ENCODE measurements at places on chromosomes 13 and 19.
A peak's percentile ranks its signal among the peaks of the same experiment; 100 is the strongest.

- no peak for DNase-seq
Measured at GRCh38 chr13:70960841-70961443, 852.7 kb upstream of the KLHL1 start.

- DNase-seq = no peak
Measured at GRCh38 chr13:51266642-51267041, 44.4 kb downstream of the FAM124A start.

GRCh38 chr13:92900446-92900845, 326.2 kb upstream of the GPC6 start:
- no peak for DNase-seq

- DNase-seq = no peak
Measured at GRCh38 chr13:99640260-99640659, 139.0 kb downstream of the TM9SF2 start.

DNA sequence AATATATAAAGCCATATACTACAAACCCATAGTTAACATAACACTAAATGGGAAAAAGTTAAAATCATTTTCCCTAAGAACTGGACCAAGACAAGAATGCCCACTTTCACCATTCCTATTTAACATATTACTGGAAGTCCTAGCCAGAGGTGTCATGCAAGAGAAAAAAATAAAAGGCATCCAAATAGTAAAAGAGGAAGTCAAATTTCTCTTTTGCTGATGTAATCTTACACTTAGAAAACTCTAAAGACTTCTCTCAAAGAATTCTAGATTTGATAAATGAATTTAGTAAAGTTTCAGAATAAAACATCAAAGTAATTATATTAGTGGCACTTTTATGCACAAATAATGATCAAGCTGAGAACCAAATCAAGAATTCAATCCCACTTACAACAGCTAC, 678.9 kb upstream of the SLITRK5 start:
- DNase-seq = no peak

DNA sequence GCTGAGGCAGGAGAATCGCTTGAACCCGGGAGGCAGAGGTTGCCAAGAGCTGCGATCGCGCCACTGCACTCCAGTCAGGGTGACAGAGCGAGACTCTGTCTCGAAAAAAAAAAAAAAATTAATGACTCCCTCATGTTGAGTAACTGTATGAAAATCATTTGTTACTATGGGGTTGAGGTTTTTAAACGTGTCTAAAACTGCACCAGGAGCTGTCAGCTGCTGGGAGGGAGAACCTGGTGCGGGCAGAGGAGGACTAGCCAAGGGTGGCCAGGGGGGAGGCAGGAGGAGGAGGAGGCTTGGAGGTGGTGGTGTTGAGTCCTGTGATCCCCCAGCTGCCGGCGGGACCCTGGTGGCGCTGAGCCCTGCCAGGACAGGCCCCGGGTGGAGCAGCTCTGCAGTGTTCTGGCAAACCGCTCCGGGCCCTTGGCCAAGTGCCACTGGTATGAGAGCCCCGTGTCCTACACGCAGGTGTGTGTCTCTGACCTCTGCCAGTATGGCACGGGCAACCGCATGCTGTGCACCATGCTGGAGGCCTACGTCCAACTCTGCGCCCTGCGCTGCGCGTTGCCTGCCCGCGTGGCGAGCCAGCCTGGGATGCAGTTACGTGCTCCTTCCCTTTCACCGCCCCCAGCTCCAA, 17.1 kb upstream of the FXYD3 start:
- DNase-seq = no peak

DNA sequence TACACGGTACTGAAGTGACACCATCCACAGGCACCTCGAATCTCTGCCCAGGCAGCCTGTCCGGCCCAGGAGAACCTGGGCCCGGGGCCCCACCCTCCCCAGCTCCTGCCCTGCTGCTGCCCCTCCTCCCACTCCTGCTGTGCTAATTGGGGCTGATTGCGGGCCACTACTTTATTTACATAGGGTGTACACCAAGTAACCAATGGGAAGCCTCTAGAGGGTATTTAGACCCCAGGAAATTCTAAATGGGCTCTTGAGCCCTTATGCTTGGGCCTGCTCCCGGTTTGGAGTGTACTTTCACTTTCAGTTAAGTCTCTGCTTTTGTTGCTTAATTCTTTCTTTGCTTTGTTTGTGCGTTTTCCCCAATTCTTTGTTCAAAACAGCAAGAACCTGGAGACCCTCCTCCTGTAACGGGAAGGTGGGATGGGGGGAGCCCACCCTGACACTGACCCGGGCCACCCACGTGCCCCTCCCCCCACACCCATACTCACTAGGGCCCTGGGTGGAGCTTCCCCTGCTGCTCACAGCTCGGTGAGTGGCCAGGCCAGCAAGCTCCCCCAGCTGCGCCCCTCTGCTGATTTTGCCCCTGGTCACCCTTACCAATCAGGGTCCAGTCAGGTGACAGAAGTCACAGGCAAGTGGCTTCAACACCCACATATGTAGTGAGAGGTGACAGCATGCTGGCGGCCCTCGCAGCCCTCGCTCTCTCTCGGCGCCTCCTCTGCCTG, 9.4 kb downstream of the SCGB2B2 start:
- peak; percentile 15 for DNase-seq

- DNase-seq = no peak
Measured at GRCh38 chr19:18417250-18418028, 1.8 kb upstream of the SSBP4 start.

DNA sequence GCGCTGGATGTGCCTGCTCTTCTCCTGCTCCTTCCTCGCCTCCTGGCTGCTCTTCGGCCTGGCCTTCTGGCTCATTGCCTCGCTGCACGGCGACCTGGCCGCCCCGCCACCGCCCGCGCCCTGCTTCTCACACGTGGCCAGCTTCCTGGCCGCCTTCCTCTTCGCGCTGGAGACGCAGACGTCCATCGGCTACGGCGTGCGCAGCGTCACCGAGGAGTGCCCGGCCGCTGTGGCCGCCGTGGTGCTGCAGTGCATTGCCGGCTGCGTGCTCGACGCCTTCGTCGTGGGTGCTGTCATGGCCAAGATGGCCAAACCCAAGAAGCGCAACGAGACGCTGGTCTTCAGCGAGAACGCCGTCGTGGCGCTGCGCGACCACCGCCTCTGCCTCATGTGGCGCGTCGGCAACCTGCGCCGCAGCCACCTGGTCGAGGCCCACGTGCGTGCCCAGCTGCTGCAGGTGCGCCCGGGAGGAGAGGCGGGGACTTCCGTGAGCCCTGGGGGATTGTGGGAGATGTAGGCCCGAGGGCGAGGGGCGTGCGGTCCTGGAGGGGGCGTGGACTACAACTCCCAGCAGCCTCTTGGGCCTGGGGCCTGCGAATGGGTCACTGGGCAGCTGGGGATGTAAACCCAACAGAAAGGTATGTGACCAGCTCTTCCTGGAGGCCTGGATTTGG, 6.7 kb downstream of the KCNJ14 start:
- DNase-seq = no peak

DNA sequence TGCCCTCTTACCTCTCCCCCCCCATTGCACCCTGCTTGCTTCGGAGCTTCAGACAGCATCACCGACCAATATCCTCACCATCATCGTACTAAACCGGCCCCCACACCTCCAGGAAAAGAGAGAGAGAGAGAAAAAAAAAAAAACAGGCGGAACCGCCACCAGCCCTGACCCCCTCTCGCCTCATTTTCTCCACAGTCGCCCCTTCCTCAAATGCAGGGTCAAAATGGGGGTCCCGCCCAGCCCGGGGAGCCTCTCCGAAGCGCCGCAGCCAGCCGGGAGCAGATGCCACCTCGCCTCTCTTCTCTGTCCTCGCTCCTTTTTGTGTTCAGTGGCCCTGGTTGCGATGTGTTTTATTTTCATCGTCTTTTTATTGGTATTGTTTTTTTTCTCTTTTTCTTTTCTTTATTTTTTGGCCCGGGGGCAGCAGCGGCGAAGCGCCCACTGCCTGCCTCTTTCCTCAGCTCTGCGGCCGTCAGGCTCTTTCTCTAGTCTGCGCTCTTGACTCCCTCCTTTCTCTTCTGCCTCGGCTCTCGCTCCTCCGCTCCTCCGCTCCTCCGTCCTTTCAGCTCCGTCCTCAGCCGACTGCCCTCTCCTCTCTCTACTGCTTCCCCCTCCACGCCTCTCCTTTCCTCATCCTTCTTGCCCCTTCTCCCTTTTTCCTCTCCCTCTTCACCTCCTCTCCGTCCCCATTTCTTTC, 41.4 kb downstream of the DEDD2 start:
- DNase-seq = no peak

- no peak for DNase-seq
Measured at GRCh38 chr13:55307909-55308308, 1832.8 kb upstream of the PRR20A start.

DNA sequence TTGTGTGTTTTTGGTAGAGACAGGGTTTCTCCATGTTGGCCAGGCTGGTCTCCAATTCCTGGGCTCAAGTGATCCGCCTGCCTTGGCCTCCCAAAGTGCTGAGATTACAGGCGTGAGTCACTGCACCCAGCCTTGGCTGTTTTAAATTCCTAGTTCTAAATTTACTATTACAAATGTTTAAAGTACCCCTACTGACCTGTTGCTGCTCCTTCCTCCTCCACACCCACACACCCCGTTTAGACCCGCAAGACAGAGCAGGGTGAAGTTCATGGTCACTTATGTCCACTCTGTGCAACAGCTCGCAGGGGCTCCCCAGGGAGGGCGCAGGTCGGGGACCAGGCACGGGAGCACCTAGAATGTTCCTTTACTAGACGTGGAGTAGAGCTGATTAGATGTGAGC, 28.7 kb downstream of the TMEM161A start:
- DNase-seq = no peak

DNA sequence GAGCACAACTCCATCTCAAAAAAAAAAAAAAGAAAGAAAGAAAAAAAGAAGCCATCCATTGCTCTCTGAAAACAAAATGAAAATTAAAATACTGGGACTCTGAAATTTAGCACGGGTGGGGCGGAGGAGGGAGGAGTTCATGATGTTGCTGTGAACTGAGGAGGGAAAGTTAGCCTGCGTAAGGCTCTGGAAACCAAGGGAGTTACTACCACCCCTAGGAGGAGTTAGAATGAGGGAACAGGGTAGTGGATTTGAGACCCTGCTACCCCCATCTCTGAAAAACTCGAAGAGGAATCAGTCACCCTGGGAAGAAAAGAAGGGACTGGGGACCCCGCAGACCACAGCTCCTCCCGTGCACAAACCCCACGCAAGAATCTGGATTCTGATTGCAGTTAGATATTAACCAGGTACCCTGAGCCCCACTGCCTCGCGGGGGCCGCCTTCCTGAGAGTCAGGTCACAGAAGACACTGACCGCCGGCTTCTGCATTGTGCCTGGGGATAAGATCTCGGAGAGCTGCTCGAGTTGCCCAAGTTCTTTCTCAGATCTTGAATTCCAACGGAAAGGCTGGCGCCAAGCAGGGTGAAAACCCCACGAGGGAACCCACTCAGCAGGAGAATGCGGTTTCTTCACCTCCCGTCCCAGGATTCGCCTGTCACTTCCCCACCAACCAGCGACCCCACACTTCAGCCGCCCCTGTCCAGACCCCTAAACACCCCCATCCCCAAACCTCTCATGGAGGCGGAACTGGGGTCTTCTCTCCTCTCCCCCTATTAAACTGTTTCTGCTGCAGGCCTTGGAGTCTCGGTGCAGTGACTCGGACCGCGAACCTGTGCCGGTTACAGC, 870 bp downstream of the ZNF442 start:
- no peak for DNase-seq

DNA sequence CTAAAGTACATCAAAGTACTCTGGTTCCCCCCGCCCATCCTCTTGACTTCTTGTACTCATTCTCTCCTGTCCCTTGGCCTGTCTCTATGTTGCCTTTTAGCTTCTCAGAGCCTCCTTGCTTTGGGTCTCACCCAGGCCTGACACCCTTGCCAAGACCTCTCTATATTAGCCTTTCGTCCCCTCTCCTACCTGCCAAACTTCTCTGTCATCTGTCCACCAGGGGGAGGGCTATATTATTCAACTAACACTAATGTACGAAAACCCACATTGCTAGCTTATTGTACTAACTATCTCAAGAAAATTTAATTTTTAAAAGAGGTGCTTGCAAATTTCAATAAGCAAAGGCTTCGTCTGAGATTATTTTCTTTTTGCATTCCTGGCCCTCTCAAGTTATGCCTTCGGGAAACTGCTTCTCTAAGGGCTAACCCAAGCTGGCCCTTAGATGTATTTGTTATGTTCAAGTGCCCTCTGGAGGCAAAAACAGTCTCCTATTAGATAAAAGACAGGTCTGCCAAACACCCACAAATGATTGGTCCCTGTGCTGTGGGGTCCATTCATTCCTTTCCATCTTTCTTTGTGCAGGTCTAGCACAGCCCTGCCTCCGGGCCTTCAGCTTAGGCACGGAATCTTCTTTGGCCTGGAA, 6.3 kb upstream of the MRPS31 start:
- DNase-seq = no peak

GRCh38 chr13:74118328-74118727, 15.9 kb downstream of the KLF12 start:
- no peak for DNase-seq

- DNase-seq = no peak
Measured at GRCh38 chr19:54674021-54674617, 11.3 kb downstream of the LILRB4 start.

GRCh38 chr19:11125994-11126685, 29.4 kb downstream of the SPC24 start:
- DNase-seq = no peak

DNA sequence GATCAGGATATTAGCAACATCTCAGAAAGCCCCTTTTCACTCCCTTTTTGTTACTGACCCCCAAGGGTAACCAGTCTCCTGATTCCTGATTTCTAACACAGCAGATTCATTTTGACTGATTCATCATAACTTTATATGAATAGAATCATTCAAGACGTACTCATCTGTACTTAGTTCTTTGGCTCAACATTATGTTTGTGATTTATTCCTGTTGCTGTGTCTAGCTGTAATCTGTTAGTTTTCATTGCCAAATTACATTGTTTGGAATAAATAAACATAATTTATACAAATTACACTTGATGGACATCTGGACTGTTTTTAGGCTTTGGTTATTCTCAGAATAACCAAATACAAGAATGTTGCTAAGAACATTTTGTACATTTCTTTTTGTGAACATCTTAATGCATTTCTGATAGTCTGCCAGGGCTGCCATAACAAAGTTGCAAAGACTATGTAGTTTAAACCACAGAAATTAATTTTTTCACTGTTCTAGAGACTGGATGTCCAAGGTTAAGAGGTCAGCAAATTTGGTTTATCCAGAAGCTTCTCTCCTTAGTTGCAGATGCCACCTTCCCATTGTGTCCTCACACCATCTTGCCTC, 62.8 kb upstream of the EDNRB start:
- DNase-seq = no peak

- DNase-seq = no peak
Measured at GRCh38 chr19:13396250-13397080, 109.8 kb downstream of the CACNA1A start.

DNA sequence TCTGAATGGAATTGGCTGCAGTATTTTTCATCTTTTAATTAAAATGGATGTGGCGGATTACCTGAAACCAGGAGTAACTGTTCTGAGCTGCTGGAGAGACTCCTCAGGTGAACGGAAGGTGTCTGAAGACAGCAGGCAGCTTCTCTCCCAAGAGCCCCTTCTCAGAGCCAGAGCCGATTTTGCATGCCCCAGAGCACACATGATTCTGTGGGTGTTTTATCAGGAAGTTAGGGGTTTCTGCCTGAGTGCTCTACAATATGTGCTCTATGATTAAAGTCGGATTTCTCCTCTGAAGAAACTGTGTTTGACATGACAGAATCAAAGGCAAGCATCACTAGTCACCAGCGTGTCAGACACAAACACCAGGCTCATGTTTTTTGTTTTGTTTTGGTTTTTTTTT, 60.7 kb upstream of the MCF2L start:
- DNase-seq = no peak

Data from NCI-H187 treated with DMSO at 0.1 percent for 48 hours (cell line).